ENCODE measurements at places on chromosomes 7 and 10. TPM values are rescaled to one million over a fixed set of nuclear protein-coding genes. Genes with fewer than 3 reads are reported as not detected.

GRCh38 chr7:112204499-112205342, 1.5 kb downstream of the DOCK4 start:
- no peaks in the 10 kb centered on the region for H3K36me3 ChIP-seq
- no peaks in the 10 kb centered on the region for H3K4me1 ChIP-seq
- H3K4me3 ChIP-seq = peak overlapping the region; percentile 88

GRCh38 chr10:31101123-31101522, 69.5 kb upstream of the ZNF438 start:
- no peak overlapping the region for H3K27ac ChIP-seq
- no peak overlapping the region for H3K4me3 ChIP-seq
- no peak for ATAC-seq
- no peaks in the 10 kb centered on the region for H3K27me3 ChIP-seq
- H3K36me3 ChIP-seq = no peaks in the 10 kb centered on the region

DNA sequence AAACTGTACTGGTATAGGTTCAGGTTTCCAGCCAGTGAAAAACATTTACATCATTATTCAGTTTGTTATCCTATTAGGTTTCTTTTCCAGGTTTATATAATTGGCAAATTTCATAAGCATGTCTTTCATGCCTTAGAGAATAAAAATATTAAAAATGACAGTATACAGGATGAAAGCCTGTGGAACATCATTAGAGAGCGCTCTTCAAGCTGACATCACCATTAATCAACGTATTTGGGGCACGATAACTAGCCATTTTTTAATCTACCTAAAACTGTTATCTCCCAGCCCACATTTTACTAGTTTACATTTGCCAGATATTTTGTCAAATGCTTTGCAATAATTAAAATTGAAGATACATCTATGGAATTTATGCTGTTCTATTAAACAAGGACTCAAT, 714.1 kb downstream of the CNTNAP2 start:
- H3K27ac ChIP-seq = no peak overlapping the region
- no peaks in the 10 kb centered on the region for H3K27me3 ChIP-seq
- H3K36me3 ChIP-seq = no peaks in the 10 kb centered on the region
- ATAC-seq = no peak

DNA sequence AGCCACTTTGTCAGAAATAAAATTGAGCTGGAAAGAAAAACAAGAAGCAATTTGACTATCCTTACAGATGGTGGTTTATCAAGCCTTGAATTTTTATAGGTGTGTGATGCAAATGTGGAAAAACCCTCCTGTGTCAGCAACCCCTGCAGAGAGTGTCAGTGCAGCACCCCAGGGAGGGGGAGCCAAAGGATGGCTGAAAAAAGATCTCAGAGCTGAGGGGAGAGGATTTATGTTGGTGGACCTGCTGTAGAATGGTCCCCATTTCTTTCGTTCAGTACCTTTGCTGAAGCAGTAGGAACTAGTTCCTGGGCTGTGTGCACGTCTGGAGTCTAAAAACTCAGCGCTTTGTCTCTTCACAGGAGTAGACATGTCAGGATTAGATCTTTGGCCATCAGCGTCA, 239.0 kb downstream of the PHTF2 start:
- no peak overlapping the region for H3K27ac ChIP-seq
- H3K4me3 ChIP-seq = no peak overlapping the region
- no peaks in the 10 kb centered on the region for H3K27me3 ChIP-seq
- H3K36me3 ChIP-seq = no peaks in the 10 kb centered on the region
- no peak for ATAC-seq

- no peak for ATAC-seq
- no peak overlapping the region for H3K27ac ChIP-seq
- no peak overlapping the region for H3K4me3 ChIP-seq
- H3K36me3 ChIP-seq = peaks cover 21% of the 10 kb centered on the region
- no peaks in the 10 kb centered on the region for H3K27me3 ChIP-seq
- no peaks in the 10 kb centered on the region for H3K4me1 ChIP-seq
Measured at GRCh38 chr7:33973231-33974015, 68.1 kb downstream of the BMPER start.

GRCh38 chr10:108735380-108735779, 1187.9 kb downstream of the XPNPEP1 start:
- no peak overlapping the region for H3K27ac ChIP-seq
- H3K36me3 ChIP-seq = no peaks in the 10 kb centered on the region
- no peak for ATAC-seq
- H3K4me1 ChIP-seq = no peaks in the 10 kb centered on the region

DNA sequence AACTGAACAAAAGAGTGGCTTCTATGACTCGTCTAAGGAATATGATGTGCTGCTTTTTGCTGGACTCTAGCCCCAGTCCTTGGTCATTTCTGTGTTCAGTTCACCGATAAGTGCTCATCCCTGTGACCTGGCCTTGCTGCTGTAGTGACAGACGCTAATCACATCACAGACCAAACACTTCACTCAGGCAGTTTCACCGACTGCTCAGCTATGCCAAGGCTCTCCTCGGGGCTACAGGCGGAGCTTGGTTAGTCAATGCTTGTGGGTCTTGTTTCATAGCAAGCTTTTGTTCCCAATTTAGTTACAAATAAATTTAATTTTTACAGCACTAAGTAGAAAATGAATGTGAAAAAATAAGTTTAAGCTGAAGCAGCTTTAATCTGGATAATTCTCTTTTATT, 190.8 kb upstream of the PRKCQ start:
- H3K27ac ChIP-seq = no peak overlapping the region
- H3K4me3 ChIP-seq = no peak overlapping the region
- H3K27me3 ChIP-seq = peaks cover 6% of the 10 kb centered on the region

DNA sequence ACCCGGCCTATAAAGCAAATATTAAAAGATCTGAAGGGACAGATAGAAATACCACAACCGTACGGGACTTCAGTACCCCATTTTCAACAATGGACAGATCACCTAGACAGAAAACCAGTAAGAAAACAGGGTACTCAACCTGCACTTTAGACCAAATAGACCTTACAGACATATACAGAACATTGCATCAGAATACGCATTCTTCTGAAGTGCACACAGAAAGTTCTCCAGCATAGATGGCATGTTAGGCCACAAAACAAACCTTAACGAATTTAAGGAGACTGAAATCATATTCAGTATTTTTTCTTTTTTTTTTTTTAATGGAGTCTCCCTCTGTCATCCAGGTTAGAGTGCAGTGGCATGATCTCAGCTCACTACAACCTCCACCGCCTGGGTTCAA, 151.5 kb downstream of the TNS3 start:
- no peaks in the 10 kb centered on the region for H3K27me3 ChIP-seq
- no peak overlapping the region for H3K4me3 ChIP-seq
- ATAC-seq = no peak
- peaks cover 13% of the 10 kb centered on the region for H3K4me1 ChIP-seq

GRCh38 chr10:103184615-103185014, 8.5 kb downstream of the NT5C2 start:
- H3K27me3 ChIP-seq = no peaks in the 10 kb centered on the region
- peak overlapping the region; percentile 69 for H3K27ac ChIP-seq
- H3K36me3 ChIP-seq = no peaks in the 10 kb centered on the region
- ATAC-seq = no peak
- peaks cover 9% of the 10 kb centered on the region for H3K4me1 ChIP-seq

- no peaks in the 10 kb centered on the region for H3K36me3 ChIP-seq
- H3K4me3 ChIP-seq = no peak overlapping the region
- no peak overlapping the region for H3K27ac ChIP-seq
- ATAC-seq = no peak
- H3K4me1 ChIP-seq = no peaks in the 10 kb centered on the region
- no peaks in the 10 kb centered on the region for H3K27me3 ChIP-seq
Measured at GRCh38 chr7:16978358-16979244, 96.8 kb upstream of the AGR3 start.

DNA sequence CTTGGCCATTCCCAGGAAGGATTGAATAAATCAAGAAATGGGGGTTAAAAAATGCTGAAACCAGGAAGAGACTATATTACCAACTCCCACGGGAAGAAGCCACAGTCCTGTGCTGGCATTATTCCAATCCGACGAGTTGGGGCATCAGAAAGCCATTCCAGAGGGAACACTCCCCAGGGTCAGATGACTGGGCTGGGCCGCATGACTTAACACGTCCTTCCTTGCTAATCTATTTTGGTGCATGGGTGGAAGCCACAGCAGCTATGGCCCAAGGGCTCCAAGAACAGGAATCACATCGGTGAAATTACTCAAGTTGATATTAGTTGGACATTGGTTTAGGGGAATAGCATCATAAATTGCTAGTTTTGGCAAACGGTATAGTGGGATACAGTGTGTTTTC, 592.9 kb upstream of the NRP1 start:
- no peak overlapping the region for H3K27ac ChIP-seq
- H3K4me3 ChIP-seq = no peak overlapping the region

GRCh38 chr7:44539669-44540506, 1.2 kb downstream of the NPC1L1 start:
- no peaks in the 10 kb centered on the region for H3K27me3 ChIP-seq
- H3K4me1 ChIP-seq = no peaks in the 10 kb centered on the region
- H3K36me3 ChIP-seq = no peaks in the 10 kb centered on the region
- ATAC-seq = no peak
- H3K4me3 ChIP-seq = no peak overlapping the region
- H3K27ac ChIP-seq = no peak overlapping the region

- no peak for ATAC-seq
- no peaks in the 10 kb centered on the region for H3K27me3 ChIP-seq
- no peak overlapping the region for H3K27ac ChIP-seq
- no peak overlapping the region for H3K4me3 ChIP-seq
- no peaks in the 10 kb centered on the region for H3K4me1 ChIP-seq
Measured at GRCh38 chr7:95493247-95493646, 7.5 kb downstream of the ASB4 start.

GRCh38 chr7:74380720-74381119, 73.0 kb upstream of the GTF2IRD1 start:
- H3K27me3 ChIP-seq = no peaks in the 10 kb centered on the region
- H3K4me1 ChIP-seq = no peaks in the 10 kb centered on the region
- no peak overlapping the region for H3K27ac ChIP-seq
- H3K36me3 ChIP-seq = no peaks in the 10 kb centered on the region
- no peak overlapping the region for H3K4me3 ChIP-seq

- peaks cover 8% of the 10 kb centered on the region for H3K4me1 ChIP-seq
- ATAC-seq = no peak
- no peak overlapping the region for H3K4me3 ChIP-seq
- no peaks in the 10 kb centered on the region for H3K27me3 ChIP-seq
- H3K36me3 ChIP-seq = no peaks in the 10 kb centered on the region
Measured at GRCh38 chr10:113071446-113071845, 121.4 kb downstream of the TCF7L2 start.

GRCh38 chr10:92244796-92245195, 46.1 kb downstream of the CPEB3 start:
- no peaks in the 10 kb centered on the region for H3K36me3 ChIP-seq
- H3K27me3 ChIP-seq = no peaks in the 10 kb centered on the region
- ATAC-seq = no peak

- peaks cover 17% of the 10 kb centered on the region for H3K4me1 ChIP-seq
- ATAC-seq = no peak
- H3K27ac ChIP-seq = no peak overlapping the region
- H3K36me3 ChIP-seq = no peaks in the 10 kb centered on the region
- H3K27me3 ChIP-seq = peaks cover 17% of the 10 kb centered on the region
Measured at GRCh38 chr10:132960071-132960472, 17.7 kb upstream of the CFAP46 start.

- H3K4me1 ChIP-seq = no peaks in the 10 kb centered on the region
- H3K27ac ChIP-seq = peak overlapping the region; percentile 39
- no peak for ATAC-seq
Measured at GRCh38 chr7:150902078-150903033, 50.0 kb downstream of the AOC1 start.

- no peaks in the 10 kb centered on the region for H3K4me1 ChIP-seq
- no peaks in the 10 kb centered on the region for H3K27me3 ChIP-seq
- no peak overlapping the region for H3K27ac ChIP-seq
- no peak overlapping the region for H3K4me3 ChIP-seq
- H3K36me3 ChIP-seq = no peaks in the 10 kb centered on the region
Measured at GRCh38 chr10:132241086-132241485, 54.3 kb downstream of the DPYSL4 start.

DNA sequence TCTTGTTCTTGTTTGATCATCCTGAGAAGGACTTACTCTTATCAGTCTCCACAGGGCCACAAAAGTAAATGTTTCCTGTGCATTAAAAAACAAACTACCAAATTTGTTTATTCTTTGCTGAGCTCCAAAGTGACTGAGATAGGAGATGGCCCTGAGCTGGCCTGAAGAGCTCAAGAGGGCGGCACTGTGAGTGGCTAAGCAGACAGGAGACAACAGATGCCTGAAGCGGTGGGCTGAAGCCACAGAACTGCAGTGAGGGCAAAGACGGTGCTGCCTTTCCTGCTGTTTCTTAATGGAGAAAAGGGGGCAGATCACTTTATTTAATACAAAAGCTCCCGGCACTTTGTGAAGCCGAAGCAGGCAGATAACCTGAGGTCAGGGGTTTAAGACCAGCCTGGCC, 379.6 kb downstream of the ARL4A start:
- no peak overlapping the region for H3K27ac ChIP-seq
- ATAC-seq = no peak
- H3K36me3 ChIP-seq = no peaks in the 10 kb centered on the region

The SMO gene
- 12.0 TPM for total RNA-seq

The ZWINT gene
- total RNA-seq = 1.2 TPM

The C10orf105 gene
- total RNA-seq = not detected

The POU6F2 gene
- not detected for total RNA-seq

The PILRA gene
- 4.4 TPM for total RNA-seq

The OR13A1 gene
- total RNA-seq = not detected

The CDHR3 gene
- total RNA-seq = 27.6 TPM

The CCDC3 gene
- total RNA-seq = 12.2 TPM

The RPP38 gene
- total RNA-seq = 23.2 TPM

The PCLO gene
- 1.9 TPM for total RNA-seq

Data from gastroesophageal sphincter (tissue), 4 donors.